Right renal cortex interstitium (tissue), 3 donors: ENCODE measurements at places on chromosomes 11 and 22. TPM values are rescaled to one million over a fixed set of nuclear protein-coding genes. Genes with fewer than 3 reads are reported as not detected.

The CARD18 gene
- not detected for polyA plus RNA-seq

The OR52I2 gene
- polyA plus RNA-seq = not detected

The CDON gene
- polyA plus RNA-seq = 23.7 TPM

The SORL1 gene
- polyA plus RNA-seq = 34.7 TPM

The ZP1 gene
- not detected for polyA plus RNA-seq

The MAP6 gene
- 9.5 TPM for polyA plus RNA-seq

The SBF1 gene
- 28.0 TPM for polyA plus RNA-seq

The SPECC1L gene
- 53.2 TPM for polyA plus RNA-seq

The OR52W1 gene
- polyA plus RNA-seq = 0.19 TPM
